ENCODE measurements at places on chromosomes 2 and 18.

DNA sequence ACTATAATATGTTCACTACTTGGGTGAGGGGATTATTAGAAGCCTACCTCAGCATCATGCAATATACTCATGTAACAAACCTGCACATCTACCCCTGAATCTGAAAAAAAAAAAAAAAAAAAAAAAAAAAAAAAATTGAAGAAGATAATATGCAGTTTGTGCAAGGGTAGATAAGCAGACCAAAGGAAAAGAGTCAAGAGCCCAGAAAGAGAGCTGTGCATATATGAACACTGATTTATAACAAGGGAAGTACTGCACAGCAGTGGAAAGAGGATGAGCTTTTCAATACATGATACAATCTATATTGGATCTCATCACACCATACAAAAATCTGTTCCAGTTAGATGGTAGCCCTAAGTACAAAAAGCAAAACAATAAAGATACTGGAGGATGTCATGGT lies 82.6 kb upstream of the MYO3B start:
- DNase-seq = no peak

DNA sequence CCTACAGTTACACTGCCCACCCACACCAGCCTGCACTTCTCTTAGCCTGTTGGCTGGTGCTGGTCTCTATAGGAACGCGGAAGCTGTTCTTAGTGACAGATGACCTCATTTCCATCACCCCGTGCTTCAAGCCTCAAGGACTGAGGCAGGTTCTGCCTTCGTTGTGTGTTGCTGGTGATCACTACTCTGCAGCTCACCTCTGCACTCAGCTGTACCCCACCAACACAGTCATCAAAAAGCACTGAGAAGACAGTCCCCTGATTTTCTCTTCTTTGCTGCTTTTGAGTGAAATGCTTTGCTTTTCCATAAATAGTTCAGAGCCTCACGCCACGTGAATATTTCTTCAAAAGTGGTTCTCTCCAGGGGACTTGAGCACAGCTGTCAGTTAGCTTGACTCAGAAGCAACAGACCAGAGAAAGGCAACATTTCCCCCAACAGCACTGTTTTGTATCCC lies 225.7 kb upstream of the CCDC150 start:
- DNase-seq = no peak

DNA sequence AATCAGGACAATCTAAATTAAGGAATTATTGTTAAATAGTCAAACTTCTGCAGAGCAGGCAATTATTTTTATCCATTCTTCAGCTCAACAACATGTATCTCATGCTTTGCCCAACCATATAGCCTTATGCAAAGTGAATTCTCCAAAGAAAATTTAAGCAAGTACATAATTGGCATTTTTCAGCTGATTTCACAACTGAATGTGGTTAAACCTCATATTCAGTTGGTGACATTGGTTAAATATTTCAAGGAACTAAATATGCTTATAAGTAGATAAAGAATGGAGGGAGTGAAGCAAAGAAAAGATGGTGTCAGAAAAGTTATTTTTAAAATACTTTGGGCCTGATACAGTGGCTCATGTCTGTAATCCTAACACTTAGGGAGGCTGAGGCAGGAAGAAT lies 816.2 kb downstream of the NRXN1 start:
- DNase-seq = no peak

DNA sequence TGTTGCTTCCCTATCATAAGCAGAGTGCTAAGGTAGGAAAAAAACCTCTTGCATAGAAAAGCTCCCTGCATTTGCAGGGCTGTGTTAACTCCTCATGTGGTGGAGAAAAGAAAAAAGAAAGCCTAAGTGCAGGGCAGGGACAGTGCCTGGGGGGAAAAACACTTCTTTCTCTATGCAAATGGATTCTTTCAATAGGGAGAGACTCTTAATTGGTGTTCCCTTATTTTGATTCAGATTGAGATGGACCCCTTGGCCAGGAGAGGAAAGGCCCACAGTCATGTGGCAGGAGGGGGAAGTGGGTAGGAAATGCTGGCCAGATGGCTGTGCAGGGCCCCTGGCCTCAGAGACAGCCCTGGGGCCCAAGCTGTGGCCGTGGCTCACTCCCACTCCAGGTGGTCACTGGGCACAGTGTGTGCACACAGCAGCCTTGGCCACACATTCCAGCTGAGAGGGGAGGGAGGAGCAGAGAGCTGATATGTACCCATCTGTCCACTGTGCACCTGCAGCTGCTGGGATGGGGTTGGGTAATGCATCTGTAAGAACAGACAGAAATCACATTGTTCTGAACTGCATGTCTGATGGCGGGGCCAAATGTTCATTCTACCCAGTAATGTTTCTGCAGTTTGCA lies 410.4 kb downstream of the DSC3 start:
- no peak for DNase-seq

DNA sequence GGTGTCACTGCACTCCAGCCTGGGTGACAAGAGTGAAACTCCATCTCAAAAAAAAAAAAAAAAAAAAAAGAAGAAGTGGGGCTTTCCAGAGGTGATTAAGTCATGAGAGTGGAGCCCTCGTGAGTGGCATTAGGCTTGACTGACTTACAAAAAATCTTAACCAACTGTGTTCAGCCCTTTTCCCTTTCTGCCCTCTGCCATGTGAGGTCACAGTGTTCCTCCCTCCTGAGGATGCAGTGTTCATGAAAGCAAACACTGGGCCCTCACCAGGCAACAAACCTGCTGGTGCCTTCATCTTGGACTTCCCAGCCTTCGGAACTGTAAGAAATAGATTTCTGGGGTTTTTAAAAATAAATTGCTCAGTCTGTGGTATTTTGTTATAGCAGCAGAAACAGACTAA lies 37.0 kb upstream of the METTL21A start:
- no peak for DNase-seq

GRCh38 chr2:62716768-62717167 lies 11.3 kb downstream of the EHBP1 start:
- DNase-seq = no peak

- no peak for DNase-seq
Measured at GRCh38 chr18:57771626-57772025, 31.5 kb downstream of the ATP8B1 start.

DNA sequence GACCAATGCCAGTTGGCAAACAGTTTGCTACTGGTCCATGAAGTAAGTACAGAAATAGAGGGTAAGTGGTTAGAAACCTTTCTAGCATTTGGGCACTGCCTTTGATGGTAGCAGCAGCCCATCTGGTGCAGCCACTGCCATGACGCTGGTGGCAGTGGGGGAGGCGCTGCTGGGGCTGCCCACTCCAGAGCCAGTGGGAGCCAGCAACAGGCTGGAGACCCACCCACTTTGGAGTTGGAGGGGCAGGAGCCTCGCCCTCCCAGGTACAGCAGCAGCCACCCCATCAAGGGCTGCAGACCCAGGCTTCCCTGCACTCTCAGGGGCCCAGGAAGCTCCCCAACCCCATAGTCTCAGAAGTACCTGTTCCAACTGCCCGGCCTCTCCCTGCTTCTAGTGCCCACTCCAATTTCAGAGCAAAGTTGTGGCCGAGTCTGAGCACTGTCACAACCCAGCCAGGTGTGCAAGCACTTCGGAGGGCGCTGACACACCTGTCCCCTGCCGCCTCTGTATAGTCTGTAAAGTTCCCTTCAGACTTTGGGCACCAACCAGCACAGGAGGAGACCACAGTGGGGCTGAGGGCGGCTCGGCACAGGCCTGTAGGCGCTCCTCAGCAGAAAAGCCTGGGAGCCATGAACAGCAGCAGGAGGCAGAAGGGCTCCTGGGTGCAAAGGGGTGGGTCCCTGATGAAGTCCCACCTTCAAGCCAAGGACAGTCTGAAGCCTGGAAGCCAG lies 125.6 kb upstream of the CCDC150 start:
- no peak for DNase-seq

DNA sequence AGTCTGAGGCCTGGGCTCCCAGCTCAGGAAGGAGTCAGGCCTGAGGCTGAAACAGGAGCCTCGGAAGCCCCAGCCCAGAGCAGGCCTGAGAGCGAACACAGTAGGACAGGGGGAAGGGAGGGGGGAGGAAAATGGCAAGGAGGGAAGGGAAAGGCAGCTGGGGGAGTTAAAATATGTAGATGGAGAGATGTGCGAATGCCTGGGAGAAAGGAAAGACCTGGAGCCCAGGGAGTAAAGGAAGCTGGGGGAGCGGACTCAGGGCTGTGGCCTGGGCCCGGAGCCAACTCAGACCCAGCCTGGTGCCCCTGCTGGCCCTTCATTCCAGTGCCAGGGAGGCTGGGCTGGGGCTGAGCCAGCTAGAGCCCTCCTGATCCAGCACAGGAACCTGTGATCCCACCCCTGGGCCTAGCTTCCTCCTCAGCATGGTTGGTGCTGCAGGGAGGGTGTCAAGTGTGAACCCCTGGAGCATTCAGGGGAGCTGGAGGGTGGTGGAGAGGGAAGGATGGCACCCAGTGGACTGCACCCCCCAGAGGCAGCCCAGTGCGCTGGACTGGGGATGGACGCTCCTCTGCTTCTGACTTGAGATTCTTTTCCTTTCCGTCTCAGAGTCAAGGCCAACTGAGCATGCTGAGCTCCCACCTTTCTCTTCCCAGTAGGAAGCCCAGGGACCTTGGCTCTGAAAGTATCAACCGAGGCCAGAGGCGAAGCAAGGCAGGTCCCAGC lies 46.3 kb downstream of the EMX1 start:
- no peak for DNase-seq

GRCh38 chr2:99096728-99097127 lies 44.8 kb upstream of the C2orf15 start:
- DNase-seq = no peak

- DNase-seq = no peak
Measured at GRCh38 chr2:127563458-127564428, 28.3 kb downstream of the MYO7B start.

DNA sequence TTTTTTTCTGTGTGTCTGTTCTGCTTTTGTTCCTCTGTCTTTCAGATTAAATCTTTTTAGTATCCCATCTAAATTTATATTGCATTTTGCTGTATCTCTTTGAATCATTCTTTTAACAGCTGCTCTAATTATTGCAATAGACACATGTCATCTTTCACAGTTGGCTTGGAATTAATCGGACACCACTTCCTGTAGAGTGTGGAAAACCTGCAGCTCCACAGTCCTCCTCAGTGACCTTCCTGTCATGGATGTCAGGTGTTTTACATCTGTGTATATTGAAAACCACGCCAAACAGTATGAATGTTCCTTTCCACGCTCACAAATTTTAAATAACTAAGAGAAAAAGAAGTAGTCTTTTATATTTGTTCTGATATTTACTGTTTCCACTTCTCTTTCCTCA lies 135.3 kb downstream of the PXDN start:
- no peak for DNase-seq

DNA sequence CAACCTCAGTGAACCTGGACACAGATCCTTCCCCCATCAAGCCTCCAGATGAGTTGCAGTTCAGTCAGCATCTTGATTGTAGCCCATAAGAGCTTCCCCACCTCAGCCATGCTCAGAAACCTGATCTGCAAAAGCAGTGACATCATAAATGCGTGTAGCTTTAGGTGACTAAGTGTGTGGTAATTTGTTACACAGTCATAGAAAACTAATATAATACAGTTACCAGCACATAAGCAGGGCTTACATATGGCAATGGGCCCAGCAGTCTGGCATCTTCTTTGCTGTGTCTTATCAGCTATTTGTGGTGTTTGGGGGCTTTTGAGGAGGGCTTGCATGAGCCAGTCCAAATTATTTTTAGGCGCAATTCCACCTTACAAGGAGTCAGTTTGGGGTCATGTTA lies 807.0 kb downstream of the SLC4A3 start:
- DNase-seq = no peak

DNA sequence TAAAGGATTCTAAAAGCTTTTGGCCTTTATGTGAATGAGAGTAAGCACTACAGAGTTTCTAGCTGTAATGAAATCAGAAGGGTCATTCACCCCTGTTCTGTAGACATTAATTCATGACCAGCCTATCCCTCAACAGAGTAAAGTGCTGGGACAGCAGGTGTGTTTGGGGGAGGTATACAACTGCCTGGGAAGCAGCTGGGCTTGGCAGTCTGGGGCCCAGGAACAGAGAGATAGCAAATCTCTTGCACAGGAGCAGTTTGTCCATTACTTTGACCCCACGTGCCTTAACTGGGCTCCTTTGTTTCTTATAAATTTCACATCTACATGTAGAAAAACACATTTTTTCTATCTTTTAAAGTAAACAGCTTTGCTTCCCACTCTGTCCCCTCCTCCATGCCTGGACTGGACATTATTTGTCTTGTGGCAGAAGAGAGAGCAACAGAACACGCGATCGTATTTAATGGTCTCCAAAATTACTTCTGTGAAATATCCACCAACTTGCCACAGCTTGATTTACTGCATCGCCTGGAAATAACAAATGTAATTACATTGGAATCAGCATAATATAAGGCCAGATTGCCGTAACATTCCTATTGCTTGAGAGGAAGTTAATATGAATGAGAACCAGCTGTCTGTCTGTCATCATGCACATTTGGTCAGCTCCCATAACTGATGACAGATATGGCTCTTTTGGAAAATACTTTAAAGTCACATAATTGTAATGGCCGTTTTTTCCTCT lies 263.8 kb downstream of the RBM43 start:
- DNase-seq = no peak

- no peak for DNase-seq
Measured at GRCh38 chr2:38440655-38441054, 63.6 kb upstream of the ATL2 start.

GRCh38 chr2:239331560-239331959 lies 69.3 kb downstream of the HDAC4 start:
- no peak for DNase-seq

- no peak for DNase-seq
Measured at GRCh38 chr2:218880102-218880858, at the start of gene WNT10A. Gene WNT10A (plus strand): TSS chr2:218880852. CDS start chr2:218880996, 144 bp downstream.

DNA sequence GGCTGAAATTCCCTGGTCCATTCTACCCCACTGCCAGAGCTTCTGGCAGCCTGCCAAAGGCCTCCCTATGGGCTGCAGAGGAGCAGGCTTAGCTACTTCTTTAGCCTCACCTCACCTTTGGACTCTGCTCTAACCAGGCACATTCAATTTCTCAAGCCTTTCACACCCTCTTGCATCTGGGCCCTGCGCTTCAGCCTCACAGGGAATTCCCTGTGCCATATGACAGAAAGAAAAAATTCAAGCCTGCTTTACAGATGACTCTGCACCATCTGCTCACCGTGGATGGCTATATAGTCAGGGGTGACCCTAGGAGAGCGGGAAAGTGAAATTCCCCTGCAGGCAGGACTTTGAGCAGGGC lies 62.5 kb downstream of the REEP1 start:
- no peak for DNase-seq

GRCh38 chr18:44497311-44497710 lies 183.4 kb upstream of the SETBP1 start:
- no peak for DNase-seq

DNA sequence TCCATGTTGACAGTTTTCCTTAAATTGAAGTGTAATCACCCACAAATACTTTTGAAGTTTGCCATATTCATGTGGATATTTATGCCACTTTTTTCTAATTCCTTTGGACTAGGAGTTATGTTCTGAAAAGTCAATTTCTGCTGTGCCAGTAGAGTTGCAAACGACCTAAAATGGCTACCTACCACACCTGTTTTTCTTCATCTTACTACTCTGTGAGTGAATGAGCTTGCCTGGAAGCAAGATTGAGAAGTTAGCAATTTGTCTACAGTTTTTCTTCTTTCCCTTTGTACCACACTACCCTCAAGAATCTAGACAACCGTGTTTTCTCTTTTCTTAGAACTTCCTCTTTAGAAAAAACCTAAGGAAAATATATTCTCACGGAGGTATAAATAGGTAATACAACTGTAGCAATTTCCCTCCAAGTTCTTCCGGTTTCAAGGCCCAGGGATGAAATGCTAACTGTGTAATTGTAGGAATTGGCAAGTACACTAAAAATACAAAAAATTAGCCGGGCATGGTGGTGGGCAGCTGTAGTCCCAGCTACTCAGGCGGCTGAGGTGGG lies 7.3 kb upstream of the SLC39A10 start:
- DNase-seq = peak; percentile 54
